ENCODE measurements at places on chromosomes 1 and 21. TPM values are rescaled to one million over a fixed set of nuclear protein-coding genes. Genes with fewer than 3 reads are reported as not detected.
A peak's percentile ranks its signal among the peaks of the same experiment; 100 is the strongest.

Gene PLPP3
- not detected for total RNA-seq

- H3K27ac ChIP-seq: no peak overlapping the region
- H3K27me3 ChIP-seq: no peaks in the 10 kb centered on the region
- no peaks in the 10 kb centered on the region for H3K36me3 ChIP-seq
- no peak for DNase-seq
- no peak overlapping the region for H3K4me3 ChIP-seq
- H3K4me1 ChIP-seq: peaks cover 6% of the 10 kb centered on the region
Measured at GRCh38 chr1:18343581-18343980, 137.1 kb upstream of the KLHDC7A start.

DNA sequence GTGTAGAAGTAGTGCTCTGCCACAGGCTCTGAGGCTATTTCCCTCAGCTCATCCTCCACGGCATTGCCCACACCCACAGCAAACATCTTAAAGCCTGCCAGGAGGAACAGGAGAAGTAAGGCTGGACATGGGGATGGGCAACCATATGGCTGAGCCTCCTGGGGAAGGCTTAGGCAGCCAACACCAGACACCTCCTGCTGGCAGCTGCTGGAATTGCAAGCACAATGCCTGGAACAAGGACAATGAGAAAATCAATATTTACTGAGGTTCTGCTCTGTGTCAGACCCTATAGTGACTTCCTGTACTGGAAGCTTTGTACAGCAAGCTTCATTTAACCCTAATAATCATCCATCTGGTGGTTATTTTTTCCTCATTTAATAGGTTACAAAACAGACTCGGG lies 8.2 kb downstream of the MATN1 start:
- no peaks in the 10 kb centered on the region for H3K27me3 ChIP-seq
- H3K36me3 ChIP-seq: no peaks in the 10 kb centered on the region
- H3K4me1 ChIP-seq: peaks cover 10% of the 10 kb centered on the region
- DNase-seq: peak; percentile 63
- H3K27ac ChIP-seq: no peak overlapping the region
- H3K4me3 ChIP-seq: no peak overlapping the region

DNA sequence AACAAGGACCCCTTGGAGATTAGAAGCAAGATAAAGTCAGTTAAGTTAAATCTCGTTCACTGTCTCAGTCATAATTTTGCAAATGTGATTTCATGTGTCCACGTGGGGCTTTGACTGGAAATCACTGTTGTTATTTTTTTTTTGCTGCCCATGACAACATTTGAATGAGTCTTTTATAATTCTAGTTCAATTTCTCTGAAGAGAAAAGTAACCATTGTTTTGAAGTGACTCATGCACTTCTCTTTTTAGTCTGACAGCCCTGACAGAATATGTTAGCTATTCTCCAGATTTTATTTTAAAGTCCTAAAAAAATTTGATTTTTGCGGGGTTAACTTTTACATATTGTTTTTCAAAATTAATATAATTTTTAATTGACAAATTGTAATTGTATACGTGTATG lies 30.7 kb upstream of the NLRP3 start:
- no peaks in the 10 kb centered on the region for H3K36me3 ChIP-seq
- H3K27me3 ChIP-seq: no peaks in the 10 kb centered on the region
- no peak for DNase-seq
- no peak overlapping the region for H3K27ac ChIP-seq

DNA sequence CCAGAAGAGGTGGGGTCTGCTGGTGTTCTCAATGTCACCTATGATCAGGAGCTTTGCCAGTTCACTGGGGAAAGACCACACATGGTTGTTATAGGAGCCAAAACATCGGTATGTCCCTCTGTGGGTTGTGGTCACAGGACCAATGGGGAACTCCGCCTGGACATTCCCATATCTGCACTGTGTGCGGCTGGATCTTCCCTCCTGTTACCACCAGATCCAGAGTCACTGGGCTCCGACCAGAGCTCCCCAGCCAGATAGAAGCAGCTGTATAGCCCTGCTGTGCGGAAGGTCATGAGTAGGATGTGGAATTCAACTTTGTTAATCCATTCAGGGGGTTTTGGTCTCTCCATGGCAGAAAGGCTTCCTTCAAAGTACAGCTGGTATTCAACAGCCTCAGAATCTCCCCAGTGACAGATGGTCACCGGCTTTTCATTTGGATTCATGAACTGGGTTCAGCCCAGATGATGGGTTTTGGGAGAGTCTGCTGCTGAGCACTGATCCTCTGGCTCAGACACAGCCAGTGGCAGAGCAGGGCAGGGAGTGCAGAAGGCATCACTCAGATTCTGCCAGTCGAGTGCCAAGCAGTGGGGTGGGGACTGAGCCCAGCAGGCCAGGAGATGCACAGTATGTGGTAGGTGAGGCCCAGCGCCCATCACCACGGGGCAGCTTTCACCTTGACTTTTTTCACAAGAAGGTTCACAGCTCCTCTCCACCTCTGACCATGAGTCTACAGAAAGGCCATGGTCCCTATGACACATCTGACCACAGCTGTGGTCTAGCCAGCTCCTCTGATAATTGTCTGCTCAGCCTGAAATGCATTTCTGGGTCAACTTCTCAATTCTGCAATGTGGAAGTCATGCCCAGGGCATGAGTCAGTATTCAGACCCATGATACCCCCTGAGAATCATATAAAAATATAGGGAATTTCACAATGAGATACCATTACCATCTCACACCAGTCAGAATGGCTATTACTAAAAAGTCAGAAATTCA lies 2.9 kb upstream of the SHCBP1L start:
- peak; percentile 43 for DNase-seq
- H3K27ac ChIP-seq: peak overlapping the region; percentile 79
- no peaks in the 10 kb centered on the region for H3K4me1 ChIP-seq
- H3K36me3 ChIP-seq: no peaks in the 10 kb centered on the region
- no peaks in the 10 kb centered on the region for H3K27me3 ChIP-seq
- H3K4me3 ChIP-seq: no peak overlapping the region

GRCh38 chr1:67582625-67583461 lies 102.2 kb upstream of the GADD45A start:
- no peaks in the 10 kb centered on the region for H3K27me3 ChIP-seq
- no peaks in the 10 kb centered on the region for H3K36me3 ChIP-seq
- peaks cover 18% of the 10 kb centered on the region for H3K4me1 ChIP-seq
- peak; percentile 21 for DNase-seq

DNA sequence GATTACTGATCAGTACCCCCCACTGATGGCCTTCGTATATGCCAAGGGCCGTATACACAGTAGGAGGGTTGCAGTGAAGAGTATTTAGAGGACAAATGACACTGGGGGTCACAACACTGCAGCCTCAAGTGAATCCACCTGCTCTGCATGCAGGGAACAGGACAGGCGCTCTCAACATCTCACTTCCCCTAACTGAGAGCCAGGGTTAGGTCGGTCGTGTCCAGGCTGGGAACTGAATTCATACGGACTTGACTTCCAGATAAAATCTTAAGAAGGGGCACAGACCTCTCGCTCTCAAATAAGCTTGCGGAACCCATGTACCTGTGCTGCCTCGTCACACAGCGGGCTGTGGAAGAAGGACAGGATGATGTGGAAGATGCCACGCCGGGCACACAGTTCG lies 22.8 kb downstream of the MRAP start:
- H3K4me3 ChIP-seq: no peak overlapping the region
- no peak overlapping the region for H3K27ac ChIP-seq
- peaks cover 78% of the 10 kb centered on the region for H3K36me3 ChIP-seq
- H3K27me3 ChIP-seq: no peaks in the 10 kb centered on the region
- H3K4me1 ChIP-seq: no peaks in the 10 kb centered on the region

GRCh38 chr21:36250423-36251075 lies 69.4 kb upstream of the MORC3 start:
- no peak for DNase-seq
- peaks cover 3% of the 10 kb centered on the region for H3K36me3 ChIP-seq
- H3K27me3 ChIP-seq: no peaks in the 10 kb centered on the region

DNA sequence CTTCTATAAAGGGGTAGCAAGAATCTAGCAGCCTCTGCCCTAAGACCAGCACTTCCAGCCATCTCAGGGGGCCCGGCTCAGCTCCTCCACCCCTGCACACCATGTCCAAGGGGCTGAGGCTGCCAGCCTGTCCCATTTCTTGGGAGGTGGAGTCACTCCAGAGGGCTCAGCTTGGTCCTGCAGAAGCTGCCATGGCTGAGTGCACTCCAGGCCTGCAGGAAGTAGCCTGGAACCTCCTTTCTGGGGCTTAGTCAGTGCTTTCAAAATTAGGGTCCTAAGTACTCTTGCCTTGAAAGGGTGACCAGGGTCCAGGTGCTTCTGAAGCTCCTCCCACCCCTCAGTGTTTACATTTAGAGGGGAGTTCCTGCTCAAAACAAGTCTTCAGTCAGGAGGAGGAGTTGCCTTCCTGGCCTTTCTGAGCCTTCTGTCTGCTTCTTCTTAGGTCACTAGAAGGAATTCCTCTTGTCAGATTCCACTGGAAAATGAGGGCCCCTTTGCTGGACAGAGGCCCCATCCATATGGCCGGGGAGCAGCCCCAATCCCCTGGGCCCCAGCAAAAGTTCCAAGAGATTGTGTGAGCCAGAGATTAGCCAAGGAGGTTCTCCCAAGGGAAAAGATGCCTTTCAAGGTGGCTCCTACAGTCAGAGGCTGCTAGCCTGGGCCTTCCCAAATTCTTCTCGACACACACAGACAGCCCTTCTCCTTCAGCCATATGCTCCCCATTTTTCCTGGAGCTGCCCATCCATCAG lies 128.1 kb upstream of the VAMP3 start:
- H3K27me3 ChIP-seq: peaks cover 27% of the 10 kb centered on the region
- no peak overlapping the region for H3K4me3 ChIP-seq
- DNase-seq: no peak
- H3K27ac ChIP-seq: no peak overlapping the region
- no peaks in the 10 kb centered on the region for H3K36me3 ChIP-seq
- H3K4me1 ChIP-seq: peaks cover 3% of the 10 kb centered on the region

DNA sequence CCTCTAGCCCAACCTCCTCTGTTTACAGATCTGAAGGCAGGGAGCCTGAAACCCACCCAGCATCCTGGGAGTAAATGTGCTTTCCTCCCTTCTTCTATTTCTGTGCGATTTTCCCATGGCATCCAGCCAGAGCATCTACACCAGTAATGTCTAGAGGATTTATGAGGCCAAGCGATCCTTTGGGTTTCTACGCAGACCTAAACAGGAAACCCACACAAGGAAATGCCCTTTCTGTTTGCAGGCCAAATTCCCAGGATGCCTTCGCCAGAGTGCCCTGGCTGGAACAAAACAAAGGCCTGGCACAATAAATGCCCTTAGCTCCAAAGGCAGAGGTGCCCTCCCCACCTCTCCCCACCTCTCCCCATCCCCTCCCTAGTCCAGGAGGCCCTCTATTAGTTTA lies 110.5 kb upstream of the CDC42BPA start:
- H3K4me1 ChIP-seq: peaks cover 29% of the 10 kb centered on the region
- no peaks in the 10 kb centered on the region for H3K36me3 ChIP-seq
- DNase-seq: peak; percentile 63
- H3K27me3 ChIP-seq: no peaks in the 10 kb centered on the region

DNA sequence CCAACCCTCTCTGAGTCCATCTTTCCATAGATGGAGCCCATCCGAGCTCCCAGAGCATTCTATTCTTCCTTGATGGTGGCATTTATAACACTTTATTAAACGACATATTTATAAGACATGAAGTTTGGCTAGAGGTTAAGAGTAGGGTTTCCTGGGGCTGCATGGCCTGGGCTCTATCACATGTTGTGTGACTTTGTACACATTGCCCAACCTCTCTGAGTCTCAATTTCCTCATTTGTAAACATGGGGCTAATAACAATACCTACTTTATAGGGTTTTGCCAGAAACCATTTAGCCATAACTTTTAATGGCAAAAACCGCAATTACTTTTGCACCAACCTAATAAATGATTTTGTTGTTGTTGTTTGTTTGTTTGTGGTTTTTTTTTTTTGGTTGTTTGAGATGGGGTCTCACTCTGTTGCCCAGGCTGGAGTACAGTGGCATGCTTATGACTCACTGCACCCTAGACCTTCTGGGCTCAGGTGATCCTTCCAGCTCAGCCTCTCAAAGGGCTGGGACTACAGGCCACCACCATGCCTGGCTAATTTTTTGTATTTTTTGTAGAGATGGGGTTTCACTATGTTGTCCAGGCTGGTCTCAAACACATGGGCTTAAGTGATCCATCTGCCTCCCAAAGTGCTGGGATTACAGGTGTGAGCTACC lies 13.9 kb upstream of the ASAP3 start:
- no peak overlapping the region for H3K27ac ChIP-seq
- H3K27me3 ChIP-seq: no peaks in the 10 kb centered on the region
- no peaks in the 10 kb centered on the region for H3K36me3 ChIP-seq

DNA sequence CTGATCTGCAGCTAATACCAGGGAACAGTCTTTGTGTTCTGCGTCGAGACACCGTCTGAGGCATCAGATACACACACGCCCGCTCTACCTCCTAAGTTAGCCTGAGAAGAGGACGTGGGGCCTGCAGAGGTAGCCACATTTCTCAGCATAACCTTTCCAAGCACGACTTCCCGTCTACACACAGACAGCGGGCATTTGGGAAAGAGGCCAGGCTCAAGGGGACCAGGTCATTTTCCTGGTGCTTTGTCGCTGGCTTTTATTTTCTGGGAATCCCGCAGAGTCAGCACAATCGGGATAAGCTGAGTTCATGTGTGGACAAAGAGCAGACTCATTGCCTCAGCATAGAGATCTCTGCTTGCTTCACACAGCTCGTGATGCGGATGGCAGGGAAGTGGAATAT lies 72.5 kb upstream of the SMYD2 start:
- no peak for DNase-seq
- no peaks in the 10 kb centered on the region for H3K27me3 ChIP-seq
- no peak overlapping the region for H3K27ac ChIP-seq
- no peak overlapping the region for H3K4me3 ChIP-seq
- H3K36me3 ChIP-seq: no peaks in the 10 kb centered on the region

All from SJCRH30 (cell line).